ENCODE measurements at places on chromosomes 4 and X.
A peak's percentile ranks its signal among the peaks of the same experiment; 100 is the strongest.

DNA sequence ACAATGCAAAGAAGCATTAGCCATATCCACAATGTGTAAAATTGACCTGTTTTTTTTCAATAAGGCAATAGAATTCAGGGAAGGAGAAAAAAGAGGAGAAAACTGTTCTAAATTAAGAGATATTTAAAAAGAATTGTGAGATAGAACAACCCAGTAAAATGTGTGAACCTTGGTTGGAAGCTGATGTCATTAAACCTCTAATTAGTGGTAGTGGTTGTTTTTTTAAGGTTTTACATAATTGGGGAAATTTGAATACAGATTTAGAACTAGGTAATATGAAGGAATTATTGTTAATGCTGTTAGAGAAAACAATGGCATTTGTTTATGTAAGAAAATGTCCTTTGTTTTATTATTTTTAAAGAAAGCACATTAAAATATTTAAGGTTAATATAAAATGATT is 15.1 kb upstream of the H2AZ1 start:
- DNase-seq: no peak

DNA sequence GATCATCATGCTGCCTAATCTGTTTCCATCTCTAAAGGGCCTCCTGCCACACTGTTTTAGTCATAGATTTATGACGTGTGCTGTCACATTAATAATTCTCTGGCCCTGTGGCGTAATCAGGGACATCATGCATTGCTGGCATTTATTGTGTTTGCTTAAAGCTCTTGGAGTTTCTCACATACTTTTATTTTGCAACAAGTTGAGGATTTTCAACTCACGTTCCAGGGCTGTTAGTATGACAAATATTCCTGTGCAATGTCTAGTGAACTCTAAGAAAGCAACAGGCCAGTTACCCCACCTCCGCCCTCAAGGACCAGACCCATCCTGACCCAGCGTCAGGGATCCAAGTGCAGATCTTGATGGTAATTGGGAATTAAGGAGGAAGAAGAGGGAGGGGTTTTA is 7.8 kb upstream of the PIGA start:
- DNase-seq: no peak

GRCh38 chr4:175339100-175339707 is 421.0 kb downstream of the ADAM29 start:
- DNase-seq: no peak

- DNase-seq: no peak
Observed at GRCh38 chr4:62162606-62163005, 962.5 kb downstream of the ADGRL3 start.

DNA sequence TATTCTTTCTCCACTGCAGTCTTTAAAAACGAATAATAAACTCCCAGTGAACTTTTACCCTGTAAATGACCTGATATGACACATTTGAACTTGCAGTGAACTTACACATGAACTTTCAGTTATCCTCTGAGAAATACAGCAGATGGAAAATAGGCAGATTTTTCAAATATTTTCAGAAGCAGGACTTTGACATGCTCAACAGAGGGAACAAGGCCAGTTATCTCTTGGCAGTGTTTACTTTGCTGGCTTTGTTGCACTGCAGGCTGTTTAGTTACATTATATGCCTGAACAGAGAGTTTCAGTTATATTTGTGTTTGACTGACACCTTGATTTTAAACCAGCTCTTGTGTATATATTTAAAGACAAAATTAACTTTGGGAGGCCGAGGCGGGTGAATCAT is 47.6 kb upstream of the FGG start:
- no peak for DNase-seq

GRCh38 chr4:129218897-129219296 is 122.9 kb downstream of the C4orf33 start:
- no peak for DNase-seq

GRCh38 chrX:113959912-113960626 is 623.8 kb upstream of the HTR2C start:
- no peak for DNase-seq

- no peak for DNase-seq
Observed at GRCh38 chr4:116374815-116375214, 710.6 kb downstream of the TRAM1L1 start.

- no peak for DNase-seq
Observed at GRCh38 chr4:145797278-145797677, 117.3 kb downstream of the C4orf51 start.

- DNase-seq: no peak
Observed at GRCh38 chr4:180120068-180120467, 2123.1 kb upstream of the TENM3 start.

GRCh38 chrX:118152721-118153120 is 36.1 kb upstream of the KLHL13 start:
- DNase-seq: no peak

DNA sequence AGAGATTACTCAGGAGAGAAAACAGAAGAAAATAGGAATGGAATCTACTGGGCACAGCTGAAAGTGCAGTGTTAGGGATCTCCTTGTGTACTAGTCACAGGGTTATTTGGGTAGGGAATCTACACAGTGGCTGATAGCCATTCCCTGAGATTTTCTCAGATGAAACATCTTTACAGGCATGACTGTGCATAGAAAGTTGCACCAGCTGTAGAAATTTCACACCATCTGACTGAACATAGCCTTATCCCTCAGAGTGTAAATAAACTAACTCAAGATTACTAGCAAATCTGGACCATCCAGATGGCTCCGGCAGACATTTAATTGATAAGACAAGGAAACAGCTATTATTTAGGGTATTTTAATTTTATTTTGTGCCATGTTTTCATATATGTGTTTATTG is 2053.5 kb upstream of the TENM3 start:
- no peak for DNase-seq

DNA sequence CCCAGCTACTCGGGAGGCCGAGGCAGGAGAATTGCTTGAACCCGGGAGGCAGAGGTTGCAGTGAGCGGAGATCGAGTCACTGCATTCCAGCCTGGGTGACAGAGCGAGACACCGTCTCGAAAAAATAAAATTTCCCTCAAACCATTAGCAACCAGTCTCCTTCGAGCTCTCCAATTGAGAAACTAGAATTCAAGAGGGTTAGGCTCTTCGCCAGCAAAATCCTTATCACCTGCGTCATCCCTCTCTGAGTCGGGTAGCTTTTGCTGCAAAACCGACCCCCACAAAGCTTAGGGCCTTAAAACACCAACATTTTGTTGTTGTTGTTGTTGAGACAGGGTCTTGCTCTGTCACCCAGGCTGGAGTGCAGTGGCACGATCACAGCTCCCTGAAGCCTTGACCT is 75.1 kb upstream of the DDX3X start:
- no peak for DNase-seq

DNA sequence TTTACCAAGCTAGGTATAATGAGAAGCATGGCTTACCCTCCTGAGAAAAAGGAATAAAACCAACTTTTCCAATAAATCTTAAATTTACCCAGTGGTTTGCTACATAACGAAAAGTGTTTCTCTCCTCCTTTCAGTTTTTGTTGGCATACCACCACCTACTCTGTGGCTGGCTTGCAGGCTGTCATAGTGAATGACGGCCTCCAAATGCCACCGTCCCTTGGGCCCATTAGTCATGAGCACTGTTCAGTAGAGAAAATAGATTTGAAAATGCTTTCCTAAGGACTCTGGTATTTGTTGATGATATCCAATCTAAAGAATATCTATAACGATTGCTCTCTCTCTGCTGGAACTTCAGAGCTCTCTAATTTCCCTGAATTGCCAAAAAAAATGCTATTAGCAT is 488.3 kb downstream of the MAGEE1 start:
- DNase-seq: no peak

- no peak for DNase-seq
Observed at GRCh38 chr4:130178106-130178505, 1082.2 kb downstream of the C4orf33 start.

GRCh38 chr4:141909541-141909940 is 273.2 kb downstream of the IL15 start:
- DNase-seq: no peak

GRCh38 chrX:133880032-133880443 is 105.4 kb downstream of the GPC3 start:
- no peak for DNase-seq

GRCh38 chr4:38684951-38685844 is 21.2 kb downstream of the KLF3 start:
- DNase-seq: no peak

DNA sequence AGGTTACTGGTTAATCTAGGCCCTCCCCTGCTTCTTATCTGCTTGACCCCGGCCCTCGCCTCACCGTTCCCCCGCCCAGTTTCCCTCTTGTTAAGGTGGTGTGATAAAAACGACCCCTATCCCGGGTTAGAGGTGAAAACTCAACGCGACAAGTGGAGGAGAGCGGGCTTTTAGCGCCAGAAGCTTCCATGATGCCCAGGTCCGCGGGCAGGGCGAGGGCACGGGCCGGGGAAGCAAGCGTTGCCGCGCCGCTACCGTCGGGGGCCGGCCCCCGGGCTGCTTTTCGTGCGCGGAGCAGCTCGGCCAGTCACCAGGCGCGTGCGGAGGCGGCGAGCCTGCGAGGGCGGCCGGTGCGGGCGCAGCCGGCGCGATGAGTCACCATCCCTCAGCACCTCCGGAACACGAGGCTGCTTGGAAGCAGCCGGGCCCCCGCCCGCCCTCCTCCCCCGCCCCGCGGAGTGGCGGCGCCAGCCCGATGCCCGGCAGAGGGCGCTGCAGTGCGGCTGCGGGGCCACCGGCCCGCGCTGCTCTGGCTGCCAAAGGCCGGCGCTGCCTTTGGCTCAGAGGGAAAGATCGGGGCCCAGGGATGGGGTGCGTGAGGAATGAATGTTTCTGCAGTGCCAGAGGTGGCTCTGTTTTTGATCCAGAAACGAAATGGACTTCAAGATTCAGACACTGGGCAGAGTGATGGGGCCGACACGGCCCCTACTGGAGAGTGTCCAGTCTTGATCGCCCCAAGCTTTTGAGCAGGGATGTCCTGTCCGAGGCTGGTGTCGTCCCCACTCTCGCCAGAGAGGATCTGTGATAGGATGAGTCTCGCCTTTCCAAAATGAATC is 107.8 kb downstream of the NHSL2 start:
- DNase-seq: peak; percentile 80

GRCh38 chr4:64670647-64671046 is 261.4 kb upstream of the TECRL start:
- no peak for DNase-seq

- DNase-seq: no peak
Observed at GRCh38 chr4:185772391-185773093, 39.5 kb downstream of the SORBS2 start.

GRCh38 chrX:78116766-78117165 is 12.7 kb downstream of the PGK1 start:
- DNase-seq: no peak

DNA sequence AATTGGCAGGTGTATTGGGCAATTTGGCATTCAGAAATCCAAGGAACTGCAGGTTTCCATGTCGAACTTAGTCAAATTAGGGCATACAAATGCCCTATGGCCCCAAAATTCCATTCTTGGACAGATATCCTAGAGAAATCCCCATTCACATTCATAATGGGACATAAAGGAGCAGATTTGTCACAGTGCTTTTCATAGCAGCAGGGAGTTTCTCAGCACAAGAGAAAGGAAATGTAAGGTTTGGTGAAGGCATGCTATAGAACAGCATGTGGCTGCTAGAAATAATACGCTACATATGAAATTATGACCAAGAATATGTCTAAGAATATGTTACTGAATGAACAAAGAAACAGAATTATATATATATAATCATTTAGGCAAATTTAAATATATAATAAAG is 437.5 kb upstream of the BOD1L1 start:
- no peak for DNase-seq

Measured in T1000 (cell line).